ENCODE measurements at places on chromosomes 5 and 9.

GRCh38 chr9:127828262-127829031, 25.8 kb downstream of the FPGS start:
- no peak for DNase-seq

DNA sequence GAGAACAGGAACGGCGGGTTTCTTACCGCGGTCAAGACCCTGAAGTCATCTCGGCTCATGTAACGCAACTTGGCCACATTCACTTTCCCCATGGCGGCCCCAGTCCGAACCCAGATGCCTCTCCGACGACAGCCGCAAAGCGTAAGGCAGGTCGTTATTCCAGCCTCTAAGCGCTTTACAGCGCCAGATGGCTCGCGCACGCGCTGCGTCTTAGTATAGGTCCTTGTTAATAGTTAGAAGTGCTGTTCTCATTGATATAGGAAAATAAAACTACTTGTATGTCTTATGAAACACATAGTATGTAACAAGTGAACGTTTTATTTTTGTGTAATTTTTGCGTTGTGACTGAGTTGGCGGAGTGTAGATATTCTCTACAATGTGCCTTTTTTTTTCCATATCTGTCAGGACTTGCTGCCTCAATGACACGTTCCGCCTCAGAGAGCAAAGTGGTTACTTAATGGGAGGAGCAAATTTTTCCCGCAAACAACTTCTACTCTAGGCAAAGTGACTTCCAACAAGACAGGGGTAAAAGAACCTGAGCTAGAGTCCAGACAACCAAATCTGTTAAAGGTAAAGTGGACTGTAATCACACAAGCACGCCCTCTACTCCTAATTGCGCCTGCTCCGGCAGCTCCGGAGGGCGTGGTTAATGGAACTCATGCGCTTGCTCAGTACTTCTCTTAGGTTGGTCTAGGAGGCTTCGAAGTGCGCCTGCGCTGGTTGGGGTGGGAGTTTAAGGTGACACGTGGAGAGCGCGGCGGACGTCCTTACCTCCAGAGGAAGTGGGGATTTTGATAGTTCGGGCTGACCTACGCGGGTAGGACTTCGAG, at the start of gene RIOK2:
Gene RIOK2 (minus strand): TSS at position 148 of the 830 bp plus-strand sequence. CDS start 56 bp downstream, at position 92.
- peak; percentile 96 for DNase-seq

GRCh38 chr5:124996023-124996763, 249.8 kb upstream of the ZNF608 start:
- no peak for DNase-seq

- no peak for DNase-seq
These were observed 108.5 kb downstream of the GAS1 start for GRCh38 chr9:86838519-86839497.

DNA sequence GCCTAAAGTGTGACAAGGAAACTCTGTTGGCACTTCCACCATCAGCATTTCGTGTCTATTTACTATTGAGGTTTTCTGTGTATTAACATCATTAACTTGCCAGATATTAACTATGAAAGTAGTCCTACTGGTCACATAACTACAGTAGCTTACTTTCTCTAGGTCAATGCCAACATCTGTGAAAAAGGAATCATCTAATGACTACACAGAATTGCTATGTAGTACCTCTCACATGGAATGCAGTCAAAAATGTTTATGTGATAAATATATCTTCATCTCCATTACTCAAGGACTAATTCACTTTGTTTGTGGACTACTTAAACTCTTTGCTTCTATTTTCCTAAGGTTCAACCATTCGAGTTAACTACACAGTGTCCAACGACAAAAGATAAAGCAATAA, 2.1 kb downstream of the SCAI start:
- DNase-seq = no peak

DNA sequence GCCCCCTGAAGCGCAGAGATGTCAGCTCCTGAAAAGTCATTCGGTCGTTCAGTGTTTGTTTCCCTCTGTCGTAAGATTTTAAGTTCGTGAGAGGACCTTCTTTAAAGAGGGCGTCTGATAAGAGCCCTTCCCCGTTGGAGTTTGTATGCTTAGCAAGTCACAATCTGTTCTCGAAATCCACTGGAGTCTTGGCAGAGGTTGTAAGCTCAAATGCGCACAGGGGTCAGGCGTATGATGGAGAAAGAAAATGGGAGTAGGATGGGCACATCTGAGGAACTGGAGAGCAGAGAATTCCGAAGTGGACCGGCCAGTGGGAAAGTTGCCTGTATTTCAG, 710 bp downstream of the HSD17B4 start:
- DNase-seq = no peak

- DNase-seq = no peak
These were observed 1.3 kb downstream of the NAA35 start for GRCh38 chr9:85941966-85942912.

DNA sequence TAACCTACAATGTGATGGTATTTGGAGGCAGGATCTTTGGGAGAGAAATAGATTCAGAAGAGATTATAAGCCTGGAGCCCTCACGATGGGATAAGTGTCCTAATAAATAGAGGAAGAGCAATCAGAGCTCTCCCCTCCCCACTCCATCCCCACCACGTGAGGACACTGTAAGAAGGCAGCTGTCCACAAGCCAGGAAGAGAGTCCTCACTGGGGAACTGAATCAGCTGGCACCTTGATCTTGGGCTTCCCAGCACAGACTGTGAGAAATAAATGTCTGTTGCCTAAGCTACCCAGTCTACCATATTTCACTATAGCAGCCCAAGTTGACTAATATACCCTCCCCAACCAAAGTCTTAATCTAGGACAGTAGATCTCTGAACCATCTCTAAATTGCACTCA, 118.1 kb downstream of the SUSD1 start:
- DNase-seq = no peak

DNA sequence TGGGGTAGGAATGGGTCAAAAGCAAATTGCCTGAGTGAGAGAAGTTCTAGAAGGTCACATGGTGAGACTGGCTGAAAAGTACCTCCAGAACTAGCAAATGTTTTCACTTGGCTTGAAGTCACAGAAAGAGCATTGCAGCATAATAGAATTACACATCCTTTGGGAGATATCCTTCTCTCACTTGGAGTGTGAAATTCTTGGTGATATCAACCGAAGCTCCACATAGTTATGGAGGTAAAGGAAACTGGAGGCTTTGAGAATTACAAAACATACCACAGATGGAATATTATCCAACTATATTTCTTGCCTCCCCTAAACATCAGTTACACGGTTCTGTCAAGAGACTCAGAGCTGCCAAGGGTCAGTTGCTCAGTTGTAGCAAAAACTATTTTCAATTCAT, 182.4 kb downstream of the SEMA5A start:
- no peak for DNase-seq

DNA sequence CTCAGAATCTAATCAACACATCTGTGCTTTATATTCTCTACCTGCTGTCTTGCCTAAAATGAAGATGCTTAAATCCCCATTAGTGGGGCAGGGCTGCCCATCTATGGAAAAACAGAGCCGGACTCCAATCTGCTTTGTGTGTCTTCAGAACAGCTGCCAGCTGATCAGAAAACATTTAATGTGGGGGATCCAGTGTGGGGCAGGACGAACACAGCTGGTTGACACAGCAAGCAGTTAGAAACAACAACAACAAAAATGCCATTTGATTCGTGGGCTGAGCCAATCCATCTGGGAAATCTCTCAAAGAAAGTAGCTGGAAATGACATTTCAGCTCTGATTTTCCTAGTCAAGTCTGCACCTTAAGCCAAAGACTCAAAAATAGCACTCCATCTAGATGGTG, 99.8 kb downstream of the PPP2R2B start:
- DNase-seq = no peak

- no peak for DNase-seq
These were observed 41.1 kb downstream of the LIX1 start for GRCh38 chr5:97101189-97101910.

DNA sequence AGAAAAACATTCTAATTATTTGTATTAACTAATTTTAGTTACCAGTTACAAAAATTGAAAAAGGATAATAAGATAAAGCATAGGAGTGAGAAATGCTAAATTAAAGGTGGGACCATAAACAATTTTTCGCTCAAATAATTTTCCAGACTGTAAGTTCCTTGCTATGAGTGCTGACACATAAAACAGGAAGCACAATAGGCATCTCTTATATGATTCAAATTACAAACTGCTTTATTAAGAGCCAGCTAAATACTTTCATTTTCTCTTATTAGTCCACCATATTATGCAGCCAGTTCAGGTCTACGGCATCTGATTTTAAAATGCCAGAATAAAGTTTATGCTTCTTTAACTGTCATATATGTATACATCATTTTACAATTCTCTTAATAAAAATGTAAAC, 4.4 kb downstream of the RC3H2 start:
- no peak for DNase-seq
